ENCODE measurements at places on chromosomes 7 and 10. TPM values are rescaled to one million over a fixed set of nuclear protein-coding genes. Genes with fewer than 3 reads are reported as not detected.
A peak's percentile ranks its signal among the peaks of the same experiment; 100 is the strongest.

CALCR gene
- 0.20 TPM for total RNA-seq

ZNF804B gene
- total RNA-seq = not detected

KLHDC10 gene
- total RNA-seq = 56.9 TPM

DNA sequence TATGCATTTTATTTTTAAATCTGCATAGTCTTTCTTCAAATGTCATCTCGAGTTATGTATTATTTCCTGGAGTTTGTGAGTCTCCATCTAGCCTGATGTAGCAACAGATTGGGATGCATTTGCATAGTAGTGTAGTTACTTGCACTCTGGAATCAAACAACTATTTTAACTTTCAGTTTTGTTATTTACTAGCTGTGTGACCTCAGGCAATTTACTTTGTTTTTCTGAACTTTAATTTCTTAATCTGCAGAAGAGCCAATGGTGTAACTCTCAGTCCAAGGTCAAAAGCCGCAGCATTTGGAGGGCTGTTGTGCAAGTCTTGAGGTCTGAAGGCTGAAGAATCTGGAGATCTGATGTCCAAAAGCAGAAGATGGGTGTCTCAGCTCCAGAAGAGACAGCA lies 175.8 kb upstream of the SORCS1 start:
- H3K27me3 ChIP-seq = no peaks in the 10 kb centered on the region
- H3K36me3 ChIP-seq = no peaks in the 10 kb centered on the region
- H3K4me1 ChIP-seq = no peaks in the 10 kb centered on the region
- no peak overlapping the region for H3K4me3 ChIP-seq
- peak; percentile 6 for DNase-seq
- H3K27ac ChIP-seq = no peak overlapping the region

DNA sequence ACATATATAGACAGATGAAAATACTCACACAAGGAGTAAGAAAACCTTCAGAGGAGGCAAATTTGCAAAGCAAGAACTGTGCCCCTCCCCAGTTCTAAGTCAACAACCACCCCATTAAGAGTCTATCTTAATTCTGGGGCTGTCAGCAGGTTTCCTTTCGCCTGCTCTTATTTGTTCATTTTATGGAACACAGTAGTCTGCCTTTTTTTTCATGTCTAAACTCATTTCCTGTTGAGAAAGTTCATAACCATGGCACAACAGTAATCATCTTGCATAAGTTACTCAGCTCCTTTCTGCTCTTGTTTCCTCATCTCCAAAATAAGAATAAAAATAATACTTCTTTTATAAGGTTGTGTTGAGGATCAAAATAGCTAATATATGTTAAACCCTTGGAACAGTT lies 25.8 kb upstream of the AMPH start:
- no peaks in the 10 kb centered on the region for H3K36me3 ChIP-seq
- no peak overlapping the region for H3K4me3 ChIP-seq
- no peaks in the 10 kb centered on the region for H3K4me1 ChIP-seq
- H3K27me3 ChIP-seq = no peaks in the 10 kb centered on the region
- no peak for DNase-seq
